Lung microvascular endothelial cell (primary cell): ENCODE measurements at places on chromosomes 4 and X. TPM values are rescaled to one million over a fixed set of nuclear protein-coding genes. Genes with fewer than 3 reads are reported as not detected.

DNA sequence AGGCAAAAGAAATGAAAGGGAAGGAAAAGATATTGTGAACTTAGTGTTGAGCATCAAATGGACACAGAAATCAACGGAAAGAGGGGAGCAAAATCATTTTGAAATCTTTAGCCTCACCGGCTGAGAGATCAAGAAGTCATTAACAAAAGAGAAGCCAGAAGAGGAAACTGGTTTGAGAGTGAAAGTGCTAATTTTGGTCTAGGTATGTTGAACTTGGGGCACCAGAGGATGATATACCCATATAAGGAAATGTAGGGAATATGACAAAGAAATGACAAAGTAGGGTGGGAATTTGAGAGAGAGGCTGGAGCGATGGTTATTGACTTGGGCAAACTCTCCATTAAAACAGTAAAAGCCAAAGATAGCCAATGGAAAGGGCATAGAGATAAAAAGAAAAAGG lies 183.4 kb upstream of the ATOH1 start:
- DNase-seq, result no peak

GRCh38 chr4:33386764-33387163 lies 2666.6 kb downstream of the PCDH7 start:
- no peak for DNase-seq

GPRIN3 gene
- 0.40 and 0.65 TPM in 2 replicates for total RNA-seq

GRCh38 chrX:16612257-16612897 lies 37.6 kb upstream of the S100G start:
- DNase-seq, result no peak

DNA sequence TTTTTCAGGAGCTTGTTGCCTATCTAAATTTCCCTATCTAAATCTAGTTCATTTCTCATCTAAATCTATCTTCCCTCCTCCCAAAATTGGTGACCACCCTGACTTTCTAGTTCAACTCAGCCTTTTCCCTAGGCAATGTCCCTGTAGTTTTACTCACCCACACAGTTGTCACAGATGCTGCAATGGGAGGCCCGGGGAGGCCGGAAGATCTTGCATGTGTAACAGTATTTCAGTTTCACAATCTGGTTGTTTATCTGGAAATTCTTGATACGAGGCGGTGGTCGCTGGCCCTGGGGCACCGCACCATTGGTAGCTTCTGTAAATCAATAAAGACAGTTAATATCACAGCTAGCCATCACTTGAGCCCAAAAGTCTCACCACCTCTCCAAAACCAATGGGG lies 20.2 kb downstream of the ZDHHC9 start:
- no peak for DNase-seq

SH3RF1 gene
- 4.8 and 7.3 TPM in 2 replicates for total RNA-seq

DNA sequence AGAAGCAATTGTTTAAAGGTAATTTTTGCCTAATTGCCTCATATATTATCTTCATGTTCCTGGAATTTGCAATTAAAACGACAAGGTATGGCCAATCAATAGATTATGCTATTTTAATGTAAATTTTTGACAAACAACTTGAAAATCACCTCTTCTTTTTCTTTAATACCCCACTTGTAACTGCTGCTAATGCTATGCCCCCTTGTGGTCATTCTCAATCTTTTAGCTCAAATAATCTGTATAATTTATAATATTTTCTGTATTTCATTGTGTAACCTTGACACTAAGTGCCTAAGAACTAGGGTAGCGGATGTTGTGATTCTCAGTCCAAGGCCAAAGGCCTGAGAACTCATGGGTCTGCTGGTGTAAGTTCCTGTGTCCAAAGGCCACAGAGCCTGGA lies 831.7 kb upstream of the POU3F4 start:
- DNase-seq, result peak; percentile 2

NLRP2B gene
- total RNA-seq, result under 0.01 TPM in 1 of 2 replicates, not detected in the other

SSX2B gene
- total RNA-seq, result not detected in 2 replicates

DNA sequence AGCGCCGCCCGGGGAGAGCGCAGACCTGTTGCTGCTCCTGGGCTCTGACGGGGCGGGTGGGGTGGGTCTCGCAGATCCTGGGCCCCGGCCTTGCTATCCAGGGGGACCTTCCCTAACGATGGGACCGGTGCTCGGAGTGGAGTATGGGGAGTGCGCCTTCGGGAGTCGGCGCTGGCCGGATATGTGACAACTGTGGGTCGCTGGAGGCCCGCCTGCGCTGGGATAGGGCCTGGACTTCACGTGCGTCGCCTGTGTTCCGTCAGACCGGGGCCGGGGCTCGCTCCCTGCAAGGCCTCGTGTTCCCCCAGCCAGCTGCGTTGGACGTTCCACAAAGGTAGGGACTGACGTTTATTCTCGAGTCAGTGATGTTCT lies 1.3 kb downstream of the TBL1X start:
- DNase-seq, result peak; percentile 62

GRCh38 chr4:113069212-113069892 lies 19.9 kb downstream of the ANK2 start:
- DNase-seq, result no peak
